ENCODE measurements at places on chromosomes 7 and 10. TPM values are rescaled to one million over a fixed set of nuclear protein-coding genes. Genes with fewer than 3 reads are reported as not detected.

AKR1C1 gene
- total RNA-seq, result 5.0 TPM

DNA sequence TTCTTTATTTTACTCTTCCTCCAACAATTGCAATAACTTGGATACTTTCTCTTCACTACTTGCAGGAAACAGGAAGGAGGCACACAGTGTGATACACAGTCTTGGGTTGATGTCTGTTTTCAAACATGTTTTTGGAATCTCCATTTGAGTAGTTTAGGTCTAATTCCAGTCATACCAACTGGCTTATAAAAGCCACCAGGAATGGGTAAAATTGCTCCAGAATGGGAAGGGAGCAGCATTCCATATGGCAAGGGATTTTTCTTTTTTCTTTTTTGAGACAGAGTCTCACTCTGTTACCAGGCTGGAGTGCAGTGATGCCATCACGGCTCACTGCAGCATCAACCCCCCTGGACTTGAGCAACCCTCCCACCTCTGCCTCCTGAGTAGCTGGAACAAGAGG is 545.1 kb upstream of the GALNT17 start:
- DNase-seq, result no peak
- no peak overlapping the region for H3K4me3 ChIP-seq
- H3K36me3 ChIP-seq, result no peaks in the 10 kb centered on the region
- H3K27me3 ChIP-seq, result no peaks in the 10 kb centered on the region
- H3K4me1 ChIP-seq, result no peaks in the 10 kb centered on the region
- H3K27ac ChIP-seq, result no peak overlapping the region

STEAP2 gene
- total RNA-seq, result 3.9 TPM

- H3K27ac ChIP-seq, result no peak overlapping the region
- no peak for DNase-seq
- no peaks in the 10 kb centered on the region for H3K27me3 ChIP-seq
These were observed 70.2 kb downstream of the GRB10 start for GRCh38 chr7:50712252-50713122.

- H3K4me1 ChIP-seq, result peaks cover 1% of the 10 kb centered on the region
- H3K27ac ChIP-seq, result no peak overlapping the region
- peak overlapping the region; percentile 92 for H3K4me3 ChIP-seq
- H3K27me3 ChIP-seq, result no peaks in the 10 kb centered on the region
- no peak for DNase-seq
These were observed 4.1 kb upstream of the KMT2E start for GRCh38 chr7:105009667-105010503.

EGR2 gene
- 0.56 TPM for total RNA-seq

GRCh38 chr10:29181936-29182335 is 106.9 kb upstream of the LYZL1 start:
- H3K4me3 ChIP-seq, result no peak overlapping the region
- no peak overlapping the region for H3K27ac ChIP-seq
- no peaks in the 10 kb centered on the region for H3K36me3 ChIP-seq
- H3K4me1 ChIP-seq, result peaks cover 2% of the 10 kb centered on the region

DNA sequence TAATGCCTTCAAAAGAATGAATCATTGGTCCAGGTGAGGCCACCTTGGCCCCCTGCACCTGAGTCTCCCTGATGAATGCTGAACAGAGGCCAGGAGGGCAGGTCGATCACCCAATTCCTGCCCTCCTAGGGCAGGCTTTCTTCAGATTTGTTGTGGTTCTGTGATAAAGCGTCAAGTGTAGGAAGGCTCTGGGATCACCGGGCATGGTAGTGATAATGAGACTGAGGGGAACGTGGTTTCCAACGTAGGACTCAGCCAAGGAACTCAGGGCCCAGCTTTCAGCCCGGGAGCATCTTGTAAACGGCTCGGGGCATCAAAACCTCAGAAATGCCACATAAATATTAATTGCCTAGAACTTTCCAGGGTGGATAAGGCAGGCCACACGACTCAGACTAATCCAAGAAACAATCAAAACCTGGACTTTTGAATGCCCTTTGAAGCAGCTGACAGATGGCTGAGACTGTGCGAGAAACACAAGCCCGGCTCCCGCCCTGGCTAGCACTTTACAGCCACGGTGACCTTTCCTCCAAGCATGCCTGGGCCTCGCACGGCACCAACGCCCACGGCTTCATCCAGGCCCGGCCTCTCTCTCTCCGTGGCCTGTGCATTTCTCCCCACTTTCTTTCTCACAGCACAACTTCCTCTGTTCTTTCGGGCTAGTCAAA is 239.3 kb upstream of the GRB10 start:
- DNase-seq, result peak; percentile 31
- H3K27me3 ChIP-seq, result peaks cover 2% of the 10 kb centered on the region
- no peaks in the 10 kb centered on the region for H3K36me3 ChIP-seq
- H3K4me1 ChIP-seq, result peaks cover 6% of the 10 kb centered on the region
- H3K4me3 ChIP-seq, result no peak overlapping the region

TRAPPC14 gene
- 4.5 TPM for total RNA-seq

DNA sequence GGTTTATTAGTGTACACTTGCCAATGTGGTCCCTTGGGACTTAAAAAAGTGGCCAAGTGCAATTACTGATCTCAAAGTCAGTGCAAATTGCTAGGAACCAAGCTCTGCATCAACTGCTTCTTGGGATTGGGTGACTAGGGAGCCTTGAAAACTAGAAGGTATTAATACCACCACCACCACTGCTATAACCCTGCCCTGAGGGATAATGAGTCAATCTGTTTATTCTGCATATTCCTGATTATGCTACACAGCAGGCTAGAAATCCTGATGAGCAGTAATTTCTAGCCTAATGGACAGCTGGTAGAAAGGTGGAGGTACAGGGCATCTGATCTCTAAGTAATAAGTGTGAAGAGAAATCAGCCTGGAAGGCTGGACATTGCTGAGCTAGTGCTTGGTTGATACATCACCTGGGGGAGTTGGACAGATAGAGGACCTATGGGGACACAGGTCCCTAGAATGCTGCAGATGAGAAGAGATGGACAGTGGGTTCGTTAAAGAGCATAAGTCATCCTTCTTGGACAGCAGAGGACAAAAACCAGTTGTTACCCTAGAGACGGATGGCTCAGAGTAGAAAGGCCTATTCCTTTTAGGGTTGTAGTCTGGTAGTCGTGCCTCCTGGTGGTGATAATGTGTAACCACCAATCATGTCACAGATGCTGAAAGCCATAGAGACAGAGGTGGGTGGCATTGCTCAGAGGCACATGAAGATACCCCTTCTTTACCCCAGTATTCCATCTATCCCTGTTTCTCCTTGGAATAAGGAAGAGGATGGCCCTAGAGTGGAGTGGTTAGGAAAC is 554.8 kb downstream of the SORCS1 start:
- no peaks in the 10 kb centered on the region for H3K4me1 ChIP-seq
- no peak overlapping the region for H3K4me3 ChIP-seq
- DNase-seq, result no peak
- H3K27ac ChIP-seq, result no peak overlapping the region

GRCh38 chr7:48089046-48090003 is at the start of gene UPP1:
Gene UPP1 (plus strand): TSS chr7:48089265. CDS start chr7:48094784, 5,519 bp downstream.
- H3K4me3 ChIP-seq, result peak within 1 kb of the TSS; percentile 91
- no peaks in the 10 kb centered on the region for H3K27me3 ChIP-seq
- peak within 1 kb of the TSS; percentile 94 for H3K27ac ChIP-seq
- peaks cover 24% of the 10 kb centered on the region for H3K4me1 ChIP-seq
- no peak for DNase-seq
- peaks cover 16% of the 10 kb centered on the region for H3K36me3 ChIP-seq

PAX2 gene
- total RNA-seq, result not detected

GRCh38 chr7:37285706-37286453 is 162.8 kb downstream of the ELMO1 start:
- no peaks in the 10 kb centered on the region for H3K36me3 ChIP-seq
- no peak overlapping the region for H3K27ac ChIP-seq
- no peak for DNase-seq

GRCh38 chr7:157299613-157300368 is 37.0 kb upstream of the DNAJB6 start:
- peaks cover 2% of the 10 kb centered on the region for H3K4me1 ChIP-seq
- no peak for DNase-seq
- H3K27me3 ChIP-seq, result no peaks in the 10 kb centered on the region
- H3K4me3 ChIP-seq, result no peak overlapping the region
- no peak overlapping the region for H3K27ac ChIP-seq

DNA sequence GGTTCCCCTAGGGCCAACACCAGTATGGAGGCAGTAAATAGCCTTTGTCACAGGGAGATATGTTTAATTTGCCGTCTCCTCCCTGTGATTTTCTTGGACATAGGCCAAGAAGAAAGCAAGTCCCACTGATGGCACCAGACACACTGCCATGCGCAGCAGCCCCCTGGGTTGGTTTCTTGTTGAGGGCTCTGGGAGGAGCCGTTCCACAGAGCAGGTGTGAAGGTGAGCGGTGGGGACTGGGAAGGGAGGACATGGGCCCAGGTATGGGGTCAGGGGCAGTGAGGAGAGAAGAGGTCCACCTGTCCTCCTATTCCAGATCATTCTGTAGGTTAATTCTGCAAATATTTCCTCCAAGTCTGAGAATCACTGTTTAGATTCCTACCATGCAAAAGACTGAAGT is 376.1 kb downstream of the PLXNA4 start:
- no peak for DNase-seq
- H3K4me3 ChIP-seq, result no peak overlapping the region
- H3K4me1 ChIP-seq, result no peaks in the 10 kb centered on the region
- H3K27me3 ChIP-seq, result no peaks in the 10 kb centered on the region

GPNMB gene
- total RNA-seq, result under 0.01 TPM

TAS2R3 gene
- 0.72 TPM for total RNA-seq

GRCh38 chr10:128465697-128466096 is 339.5 kb upstream of the MKI67 start:
- no peak overlapping the region for H3K27ac ChIP-seq
- H3K27me3 ChIP-seq, result no peaks in the 10 kb centered on the region
- no peaks in the 10 kb centered on the region for H3K36me3 ChIP-seq
- H3K4me1 ChIP-seq, result no peaks in the 10 kb centered on the region

SLC16A12 gene
- total RNA-seq, result 1.6 TPM

DNA sequence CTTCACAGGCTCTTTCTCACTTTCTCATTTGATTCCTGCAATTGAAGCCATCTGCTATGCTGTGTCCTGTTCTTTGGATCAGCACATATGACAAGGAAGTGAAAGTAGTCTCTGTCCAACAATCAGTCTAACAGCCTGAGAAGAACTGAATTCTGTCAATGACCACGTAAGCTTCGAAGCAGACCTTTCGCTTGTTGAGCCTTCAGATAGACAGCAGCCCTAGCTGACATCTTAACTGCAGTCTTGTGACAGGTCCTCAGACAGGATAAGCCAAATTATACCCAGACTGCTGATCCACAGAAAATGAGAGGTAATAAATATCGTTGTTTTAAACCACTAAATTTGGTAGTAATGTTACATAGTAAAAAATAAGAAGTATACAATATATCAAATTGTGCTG is 691.0 kb upstream of the LRRTM3 start:
- H3K4me1 ChIP-seq, result no peaks in the 10 kb centered on the region
- H3K27ac ChIP-seq, result no peak overlapping the region
- no peaks in the 10 kb centered on the region for H3K27me3 ChIP-seq
- DNase-seq, result no peak

- peaks cover 36% of the 10 kb centered on the region for H3K36me3 ChIP-seq
- H3K27ac ChIP-seq, result no peak overlapping the region
- no peaks in the 10 kb centered on the region for H3K27me3 ChIP-seq
- H3K4me3 ChIP-seq, result no peak overlapping the region
- H3K4me1 ChIP-seq, result no peaks in the 10 kb centered on the region
- no peak for DNase-seq
These were observed 208.3 kb downstream of the ZMYND11 start for GRCh38 chr10:343231-344220.

SPOCK2 gene
- not detected for total RNA-seq

KLF14 gene
- total RNA-seq, result not detected

SFRP4 gene
- not detected for total RNA-seq

DNA sequence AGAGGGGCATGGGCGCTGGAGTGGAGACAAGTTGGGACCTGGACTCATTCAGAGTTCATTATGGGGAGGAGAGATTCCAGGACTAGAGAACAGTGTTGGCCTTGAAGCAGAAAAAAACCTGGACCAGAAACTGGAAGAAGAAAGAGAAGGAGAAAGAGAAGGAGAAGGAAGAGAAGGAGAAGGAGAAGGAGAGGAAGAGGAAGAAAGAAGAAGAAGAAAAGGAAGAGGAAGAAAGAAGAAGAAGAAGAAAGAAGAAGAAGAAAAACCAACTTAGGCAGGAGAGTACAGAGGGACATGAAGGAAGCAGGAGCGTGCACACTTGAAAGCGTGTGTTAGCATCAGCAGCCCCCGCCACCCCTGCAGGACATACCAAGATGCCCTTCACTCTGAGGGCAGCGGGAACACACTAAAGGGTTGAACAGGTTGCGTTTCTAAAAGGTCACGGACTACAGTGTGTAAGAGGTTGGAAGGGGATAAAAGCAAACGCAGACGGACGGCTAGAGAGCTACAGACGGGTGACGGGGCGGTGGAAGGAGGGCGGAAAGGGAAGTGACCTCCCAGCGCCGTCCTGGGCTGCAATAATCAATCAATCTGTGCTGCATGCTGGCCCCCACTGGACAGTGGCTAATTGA is 95.3 kb downstream of the SEC61G start:
- H3K27me3 ChIP-seq, result peaks cover 19% of the 10 kb centered on the region
- DNase-seq, result no peak
- H3K4me3 ChIP-seq, result no peak overlapping the region
- H3K36me3 ChIP-seq, result no peaks in the 10 kb centered on the region

GRCh38 chr7:74173491-74173865 is 678 bp upstream of the EIF4H start:
- H3K36me3 ChIP-seq, result peaks cover 2% of the 10 kb centered on the region
- peak overlapping the region; percentile 88 for H3K27ac ChIP-seq
- H3K27me3 ChIP-seq, result no peaks in the 10 kb centered on the region
- DNase-seq, result no peak
- peak overlapping the region; percentile 92 for H3K4me3 ChIP-seq
- H3K4me1 ChIP-seq, result peaks cover 7% of the 10 kb centered on the region

- H3K27me3 ChIP-seq, result no peaks in the 10 kb centered on the region
- no peak overlapping the region for H3K4me3 ChIP-seq
- H3K36me3 ChIP-seq, result no peaks in the 10 kb centered on the region
- peaks cover 5% of the 10 kb centered on the region for H3K4me1 ChIP-seq
These were observed 10.0 kb upstream of the GTF2IRD1 start for GRCh38 chr7:74443543-74444247.

- DNase-seq, result peak; percentile 45
- no peaks in the 10 kb centered on the region for H3K27me3 ChIP-seq
- no peak overlapping the region for H3K4me3 ChIP-seq
- peaks cover 6% of the 10 kb centered on the region for H3K4me1 ChIP-seq
- H3K27ac ChIP-seq, result no peak overlapping the region
These were observed 65.2 kb downstream of the KLHDC10 start for GRCh38 chr7:130135208-130136205.

Data from IMR-90 (cell line).